ENCODE measurements at places on chromosomes 12 and 14.

- no peak for DNase-seq
Measured at GRCh38 chr14:90626550-90626949, 189.7 kb downstream of the TTC7B start.

DNA sequence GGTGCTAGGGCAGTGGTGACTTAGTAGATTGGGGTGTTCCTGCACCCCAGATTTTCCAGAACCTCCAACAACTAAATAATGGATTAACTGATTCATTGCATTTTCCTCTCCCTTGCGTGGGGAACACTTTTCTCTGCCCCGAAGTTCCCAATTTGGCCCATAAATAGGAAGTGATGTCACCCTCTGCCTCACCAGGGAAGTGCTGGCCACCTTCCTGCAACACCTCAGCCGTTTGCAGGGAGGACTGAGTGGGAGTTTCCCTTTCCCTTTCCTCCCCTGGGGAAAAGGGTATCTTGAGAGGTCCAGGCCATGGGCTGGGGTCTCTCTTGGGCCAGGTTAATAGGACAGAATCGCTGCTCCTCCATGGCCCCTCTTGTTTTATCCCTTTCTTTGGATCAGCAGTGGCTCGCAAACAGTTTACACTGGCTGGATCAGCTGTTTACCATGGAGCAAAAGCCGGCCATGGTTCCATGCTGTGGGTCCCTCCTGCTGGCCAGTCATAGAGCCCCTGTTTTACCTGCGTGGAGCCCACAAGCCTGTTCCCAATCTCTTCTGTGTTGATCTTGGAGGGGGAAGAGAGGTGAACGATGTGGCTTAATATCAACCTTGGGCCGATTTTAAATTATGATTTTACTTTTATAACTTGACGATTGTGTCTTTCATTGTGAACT lies 91.6 kb upstream of the VRK1 start:
- no peak for DNase-seq

DNA sequence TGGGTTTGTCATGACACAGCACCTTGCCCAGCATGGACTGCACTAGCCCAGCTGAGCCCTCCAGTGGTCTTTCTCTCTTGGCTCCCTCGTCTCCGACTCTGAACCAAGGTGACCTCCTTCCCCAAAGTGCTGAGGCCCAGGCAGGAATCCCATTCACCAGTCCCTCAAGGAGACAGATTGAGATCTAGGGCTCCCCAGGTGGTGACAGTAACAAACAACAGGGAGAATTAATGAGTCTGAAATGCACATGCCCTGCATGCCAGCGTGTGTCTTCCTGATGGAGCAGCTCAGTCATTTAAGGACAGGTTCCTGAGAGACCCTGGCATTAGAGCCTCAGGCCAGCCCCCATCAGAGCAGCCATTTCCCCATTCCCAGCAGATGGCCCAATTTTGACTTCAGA lies 51.4 kb upstream of the OAS1 start:
- DNase-seq: no peak

- DNase-seq: no peak
Measured at GRCh38 chr12:106863189-106863588, 88.7 kb downstream of the RIC8B start.

- DNase-seq: no peak
Measured at GRCh38 chr14:106842687-106843086, 1316.3 kb downstream of the TMEM121 start.

DNA sequence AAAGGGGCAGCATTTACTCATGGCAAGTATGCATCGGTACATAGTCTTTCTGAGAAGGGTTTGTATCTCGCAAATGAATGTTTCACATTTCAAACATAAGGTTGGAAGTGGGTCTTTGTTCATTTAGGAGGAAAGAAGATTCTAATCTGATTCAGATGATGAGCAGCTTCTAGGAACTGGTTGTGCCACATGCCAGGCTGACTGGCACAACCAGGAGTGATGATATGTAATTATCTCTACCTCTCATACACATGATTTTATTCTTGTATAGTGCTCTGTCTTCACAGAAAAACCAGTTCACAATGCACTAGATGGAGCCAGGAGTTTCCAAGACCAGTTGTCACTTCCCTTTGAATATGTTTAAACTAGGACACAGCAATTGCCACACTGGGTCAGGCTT lies 13.7 kb upstream of the BEST3 start:
- DNase-seq: no peak
